GM04503 (cell line): ENCODE measurements at places on chromosomes 1 and 21.

DNA sequence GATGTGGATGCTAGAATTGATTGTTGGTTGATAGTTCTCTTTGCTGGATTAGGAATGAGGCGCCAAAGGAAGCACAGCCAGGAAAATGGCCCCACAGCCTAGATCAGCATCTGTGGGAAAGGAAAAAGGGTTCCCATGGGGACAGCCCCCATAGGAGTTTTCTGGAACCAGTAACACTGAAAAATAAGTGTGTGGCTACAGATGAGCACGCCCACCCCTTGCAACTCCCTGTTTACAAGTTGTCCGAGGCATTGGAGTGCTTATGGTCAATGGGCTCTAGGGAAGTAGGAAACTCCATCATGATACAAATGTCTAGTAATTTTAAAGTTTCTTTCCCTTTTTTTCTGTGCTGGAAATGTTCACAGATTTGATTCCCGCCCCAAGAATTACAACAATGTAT is 23.8 kb upstream of the UBE2U start:
- DNase-seq: no peak

DNA sequence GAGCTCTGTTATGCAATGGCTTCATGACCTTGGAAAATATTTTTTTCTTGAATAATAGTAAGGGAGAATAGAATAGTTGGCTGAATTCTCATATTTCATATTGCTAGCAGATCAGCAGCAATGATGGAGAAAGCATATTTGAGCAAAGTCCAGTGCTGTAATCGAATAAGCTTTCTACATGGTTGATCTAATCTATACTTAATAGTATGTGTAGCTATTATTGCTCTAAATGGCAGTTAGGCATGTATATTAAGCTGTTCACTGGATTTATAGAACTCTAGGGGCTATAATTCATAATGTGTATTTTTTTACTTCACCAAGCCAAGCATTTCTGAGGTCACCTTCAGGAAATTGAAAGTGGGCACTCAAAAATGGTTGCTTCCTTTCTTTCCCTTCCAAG is 10.0 kb upstream of the IL19 start:
- no peak for DNase-seq

GRCh38 chr1:69504730-69505252 is 62.9 kb upstream of the LRRC7 start:
- no peak for DNase-seq

DNA sequence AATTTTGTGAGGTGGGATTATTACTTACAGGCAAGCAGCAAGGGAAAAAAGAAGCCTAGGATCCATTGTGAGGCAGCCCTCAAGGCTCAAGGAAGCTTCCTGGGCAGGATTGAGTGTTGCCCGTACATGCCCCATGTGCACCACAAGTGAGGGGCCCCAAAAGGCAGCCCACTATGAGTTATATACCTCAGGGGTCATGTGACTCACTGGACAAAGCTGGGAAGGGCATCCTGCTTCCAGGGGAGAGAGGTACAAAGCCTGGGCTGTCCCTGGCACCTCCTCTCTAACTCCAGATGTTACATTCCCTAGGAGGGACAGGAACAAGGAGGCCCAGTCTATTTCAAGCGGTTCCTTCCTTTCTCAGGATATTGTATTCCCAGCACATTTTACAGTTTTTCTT is 34.0 kb upstream of the CD1D start:
- no peak for DNase-seq

GRCh38 chr21:32653326-32653901 is 41.2 kb upstream of the CFAP298 start:
- no peak for DNase-seq

GRCh38 chr1:43760745-43761317 is 53.5 kb downstream of the ST3GAL3 start:
- DNase-seq: no peak

GRCh38 chr1:62301726-62302390 is 17.4 kb downstream of the KANK4 start:
- no peak for DNase-seq

DNA sequence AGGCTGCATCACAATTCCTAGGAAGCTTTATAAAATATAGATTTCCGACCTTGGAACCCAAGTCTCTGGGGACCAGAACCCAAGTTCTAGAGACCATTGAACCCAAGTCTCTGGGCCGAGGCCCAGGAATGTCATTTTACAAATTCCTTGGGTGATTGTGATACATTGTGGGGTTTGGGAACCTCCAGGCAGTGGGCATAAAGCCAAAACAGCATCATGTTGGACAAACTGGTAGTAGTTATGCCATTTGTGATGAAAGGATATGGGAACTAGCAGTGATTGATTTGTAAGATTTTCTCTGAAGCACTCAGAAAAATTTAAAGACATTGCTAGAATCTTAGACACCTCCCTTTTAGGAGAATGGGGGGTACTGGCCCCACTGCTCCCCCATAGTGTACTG is 160.2 kb downstream of the HIVEP3 start:
- DNase-seq: no peak

GRCh38 chr1:156838972-156839371 is 19.9 kb downstream of the INSRR start:
- DNase-seq: no peak

DNA sequence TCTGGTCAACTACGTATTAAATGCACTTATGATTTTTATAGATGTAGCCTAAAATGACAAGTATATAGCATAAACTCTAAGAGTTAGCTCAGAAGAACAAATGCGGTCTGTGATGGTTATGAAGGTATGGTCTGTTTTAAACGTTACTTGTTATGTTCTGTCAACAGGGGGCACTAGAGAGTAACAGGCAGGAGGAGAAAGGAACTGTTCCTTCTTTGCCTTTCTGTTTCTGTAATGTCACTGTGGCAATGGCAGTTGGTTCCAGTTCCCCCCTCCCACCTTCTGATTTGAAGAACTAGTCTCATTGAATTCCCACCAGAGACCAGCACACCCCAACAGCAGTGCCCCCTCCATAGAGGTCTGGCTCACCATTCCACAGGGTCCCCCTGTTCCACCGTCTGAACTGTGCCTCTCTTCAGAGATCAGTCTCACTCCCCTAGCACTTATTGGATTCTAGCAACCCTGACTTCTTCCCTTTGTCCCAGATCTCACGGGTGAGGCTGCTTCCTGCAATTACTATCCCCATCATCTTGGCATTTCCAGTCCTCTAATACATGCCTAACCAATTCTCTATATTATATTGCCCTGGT is 14.0 kb downstream of the KRTAP24-1 start:
- no peak for DNase-seq

DNA sequence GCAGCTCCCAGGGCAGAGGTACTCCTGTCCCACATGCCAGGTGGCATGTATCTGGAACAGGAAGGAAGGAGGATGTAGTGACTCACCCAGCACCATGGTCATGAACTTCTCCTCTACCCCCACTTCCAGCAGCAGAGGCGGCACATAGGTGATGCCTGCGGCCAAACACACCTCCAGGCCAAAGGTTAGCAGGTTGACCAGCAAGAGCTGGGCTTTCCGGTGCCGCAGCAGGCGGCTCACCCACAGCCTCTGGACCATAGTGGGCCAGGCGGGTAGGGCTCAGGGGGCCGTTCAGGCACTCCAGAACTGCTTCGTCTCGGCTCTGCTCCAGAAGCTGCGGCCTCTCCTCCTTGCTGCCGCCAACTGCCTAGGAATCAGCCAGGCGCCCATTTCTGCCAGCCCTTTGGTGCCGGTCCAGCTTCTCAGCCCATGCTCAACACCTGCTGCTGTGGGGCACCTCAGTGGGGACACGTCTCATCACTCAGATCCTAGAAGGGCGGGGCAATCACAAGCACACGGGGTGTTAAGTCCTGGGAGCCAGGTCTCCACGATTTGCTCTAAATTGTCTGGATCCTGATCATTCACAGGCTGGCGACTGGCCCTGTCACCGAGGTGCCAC is 15.8 kb downstream of the SLC45A3 start:
- DNase-seq: no peak

DNA sequence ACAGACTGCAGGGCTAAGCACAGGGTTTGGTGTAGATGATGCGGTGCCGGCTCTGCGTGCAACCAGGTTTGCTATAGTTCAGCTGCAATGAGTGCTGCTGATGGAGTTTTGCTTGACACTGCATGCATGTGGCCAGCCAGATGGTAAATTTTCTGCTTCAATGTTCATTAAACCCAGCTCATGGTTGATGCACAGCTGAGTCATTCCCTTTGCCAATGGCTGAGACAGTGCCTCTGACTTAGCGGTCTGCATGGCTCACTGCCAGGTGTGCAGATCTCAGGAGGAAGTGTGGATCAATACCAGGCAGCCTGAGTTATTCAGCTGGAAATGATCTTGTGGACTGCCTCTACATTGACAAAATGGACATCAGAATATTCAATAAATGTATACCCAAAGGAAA is 172.7 kb upstream of the ZP4 start:
- no peak for DNase-seq

- DNase-seq: no peak
Measured at GRCh38 chr1:54885237-54885679, 1.7 kb downstream of the DHCR24 start.

GRCh38 chr1:25056536-25056935 is 126.5 kb upstream of the RUNX3 start:
- DNase-seq: no peak

DNA sequence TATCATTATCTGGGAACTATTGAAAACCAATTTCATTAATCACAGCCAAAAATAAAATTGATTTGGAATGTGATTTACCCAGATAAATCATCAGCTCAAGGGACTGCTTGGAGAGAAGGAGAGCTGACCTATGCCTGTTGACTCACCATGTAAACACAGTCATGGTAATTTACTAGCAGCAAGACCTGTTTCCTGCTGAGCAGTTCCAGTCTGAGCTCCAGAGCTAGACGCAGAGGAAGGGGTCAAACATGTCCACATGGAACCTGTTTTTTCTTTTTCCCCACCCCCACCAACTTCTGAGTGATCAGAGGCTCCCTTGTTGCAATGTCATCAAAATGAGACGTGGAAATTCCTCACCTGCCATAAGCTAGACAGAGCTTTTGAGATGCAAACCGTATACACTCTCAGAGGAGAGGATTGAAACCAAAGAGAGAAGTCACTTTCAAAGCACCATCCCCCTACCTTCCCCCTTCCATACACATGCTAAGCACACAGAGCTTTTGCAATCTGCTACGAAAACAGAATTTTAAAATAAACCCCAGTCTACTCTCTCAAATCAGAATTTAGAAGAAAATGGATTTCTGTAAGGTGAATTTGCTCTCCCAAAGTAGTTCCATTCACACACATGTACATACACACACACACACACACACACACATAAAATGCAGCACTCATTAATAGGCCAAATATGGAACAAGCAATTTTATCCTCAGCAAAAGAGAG is 55.9 kb upstream of the PTGFRN start:
- DNase-seq: no peak

DNA sequence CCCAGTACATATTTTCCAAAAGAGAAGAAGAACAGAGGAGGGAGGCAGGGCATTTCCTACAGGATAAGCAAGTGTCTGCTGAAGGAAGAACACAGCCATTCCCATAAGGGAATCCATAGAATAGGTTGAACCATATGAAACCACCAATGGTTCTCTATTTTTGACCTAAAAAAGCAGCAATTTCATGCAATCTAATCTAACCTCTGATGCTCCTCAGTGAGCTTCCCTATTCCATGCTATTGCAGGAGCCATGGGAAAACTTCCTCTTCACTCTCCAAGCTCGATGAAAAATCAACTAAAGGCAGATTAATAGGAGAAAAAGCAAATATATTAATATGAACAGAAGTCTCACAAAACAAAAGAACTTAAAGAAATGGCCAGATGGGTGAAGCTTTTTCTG is 50.5 kb downstream of the SIPA1L2 start:
- no peak for DNase-seq

DNA sequence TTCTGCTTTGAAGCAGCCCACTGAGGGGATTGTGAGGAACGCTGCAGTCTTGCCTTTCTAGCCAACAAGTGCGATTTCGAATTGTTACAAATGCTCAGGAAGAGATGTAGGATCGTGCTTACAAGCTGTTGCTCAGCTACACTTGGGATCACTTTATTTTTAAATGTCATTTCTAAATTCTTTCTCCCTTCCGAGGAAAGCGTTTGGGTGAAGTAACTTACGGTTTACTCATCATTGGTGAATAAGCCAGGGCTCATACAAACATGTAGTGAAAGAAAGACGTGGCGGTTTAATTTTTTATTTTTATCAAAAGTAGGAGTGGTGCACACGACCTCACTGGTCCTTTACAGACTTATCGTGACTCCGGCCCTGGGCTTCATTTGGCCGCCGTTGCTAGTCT is 386.6 kb downstream of the KIF26B start:
- DNase-seq: no peak

DNA sequence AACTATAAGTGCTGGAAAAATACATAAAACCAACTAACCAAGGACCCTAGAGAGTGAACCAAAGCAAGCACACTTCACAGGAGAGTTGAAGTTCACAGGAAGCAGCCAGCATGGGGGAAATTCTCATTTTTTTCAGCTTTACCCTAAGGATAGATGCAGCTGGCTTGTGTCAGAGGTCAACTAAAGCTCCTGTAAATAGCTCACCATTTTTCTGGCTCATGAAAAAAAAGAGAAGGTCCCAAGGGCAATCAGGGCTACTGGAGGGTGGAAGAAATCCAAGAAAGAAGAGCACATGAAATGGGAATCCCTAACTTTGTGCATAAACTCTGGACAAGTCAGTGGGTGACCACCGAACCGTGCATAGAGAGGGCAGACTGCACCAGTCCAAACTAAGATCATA is 58.3 kb downstream of the KCNJ15 start:
- no peak for DNase-seq

- DNase-seq: no peak
Measured at GRCh38 chr1:14596591-14596990, 1.9 kb upstream of the KAZN start.

- no peak for DNase-seq
Measured at GRCh38 chr1:41890825-41891198, 27.9 kb downstream of the HIVEP3 start.

GRCh38 chr1:27364696-27365371 is 1.9 kb downstream of the MAP3K6 start:
- DNase-seq: no peak

DNA sequence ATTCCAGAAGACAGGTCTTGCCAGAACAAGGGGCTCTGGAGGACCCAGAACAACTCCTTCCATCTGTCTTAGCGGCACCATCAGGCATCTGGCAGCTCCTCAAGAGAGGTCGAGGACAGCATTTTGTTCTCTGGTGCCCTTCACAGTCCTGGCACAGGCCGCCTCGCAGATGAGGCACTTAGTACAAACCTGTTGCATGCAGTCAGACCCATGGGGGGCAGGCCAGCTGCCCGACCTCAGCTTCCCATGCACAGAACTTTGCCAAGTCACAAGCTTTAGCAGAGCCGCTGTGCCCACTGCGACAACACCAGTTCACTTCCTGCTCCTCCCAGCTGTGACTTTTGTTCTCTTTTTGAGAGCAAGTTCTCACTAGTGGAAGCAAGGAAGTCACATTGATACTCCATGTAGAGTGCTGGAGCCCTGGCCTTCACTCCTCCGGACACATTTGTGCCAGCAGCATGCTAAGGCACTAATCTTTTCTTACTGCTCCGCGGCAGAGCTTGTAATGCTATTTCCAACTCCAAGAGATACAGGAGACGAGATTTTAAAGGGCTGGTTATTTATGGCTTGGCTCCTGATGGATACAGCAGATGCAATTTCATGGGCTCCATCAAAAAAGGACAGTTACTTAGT is 44.6 kb downstream of the HMGB4 start:
- DNase-seq: no peak
